KG1 (cell line): ENCODE measurements at places on chromosomes 16 and 17.

DNA sequence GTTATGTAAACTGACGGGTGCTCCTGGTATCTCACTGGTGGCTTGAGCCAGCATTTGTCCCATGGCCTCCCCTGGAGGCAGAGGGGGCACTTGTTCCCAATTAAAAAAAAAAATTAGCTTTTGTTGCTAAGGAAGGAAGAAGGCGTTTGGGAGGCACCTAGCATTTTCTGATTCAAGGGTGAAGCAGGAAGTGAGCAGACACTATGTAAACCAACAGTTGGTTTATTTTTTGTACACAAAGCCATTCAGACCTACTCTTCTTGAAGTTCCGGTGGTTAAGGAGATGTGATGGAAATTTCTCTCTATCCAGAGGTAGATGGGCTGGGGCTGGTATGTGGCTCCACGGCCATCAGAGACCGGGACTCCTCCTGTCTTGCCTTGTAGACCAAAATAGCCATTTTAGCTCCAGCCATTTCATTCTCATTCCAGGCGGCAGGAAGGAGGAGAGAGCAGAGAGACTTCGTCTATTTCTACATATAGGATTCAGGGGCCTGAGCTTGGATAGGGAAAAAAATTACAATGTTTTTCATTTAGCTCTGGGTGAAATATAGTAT, 103.0 kb downstream of the SNX29 start:
- no peak for DNase-seq

DNA sequence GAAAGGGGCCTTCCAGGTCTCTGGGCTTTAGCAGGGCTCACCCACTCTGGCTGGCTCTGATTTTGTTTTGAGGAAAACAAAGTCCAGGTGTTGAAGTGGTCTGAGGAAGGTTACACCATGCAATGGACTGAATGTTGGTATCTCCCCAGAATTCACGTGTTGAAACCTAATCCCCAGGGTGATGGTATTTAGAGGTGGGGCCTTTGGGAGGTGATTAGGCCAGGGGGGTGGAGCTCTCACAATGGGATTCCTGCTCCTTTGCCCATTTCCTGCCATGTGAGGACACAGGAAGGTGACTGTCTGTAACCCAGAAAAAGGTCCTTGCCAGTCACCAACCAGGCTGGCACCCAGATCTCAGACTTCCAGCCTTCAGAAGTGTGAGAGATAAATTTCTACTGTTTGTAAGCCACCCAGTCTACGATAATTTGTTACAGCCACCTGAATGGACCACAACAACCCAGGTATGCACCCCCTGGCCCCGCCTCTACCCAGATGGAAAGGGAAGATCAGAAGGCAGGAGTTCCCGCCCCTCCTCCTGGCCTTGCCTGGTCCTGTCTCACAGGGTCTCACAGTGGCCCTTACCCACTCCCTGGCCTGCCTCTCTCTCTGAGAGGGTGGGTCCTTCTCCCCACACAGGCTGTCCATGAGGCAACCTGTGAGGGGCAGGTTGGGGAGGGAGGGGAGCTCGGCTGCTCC, 32.0 kb downstream of the LRRC75A start:
- no peak for DNase-seq

DNA sequence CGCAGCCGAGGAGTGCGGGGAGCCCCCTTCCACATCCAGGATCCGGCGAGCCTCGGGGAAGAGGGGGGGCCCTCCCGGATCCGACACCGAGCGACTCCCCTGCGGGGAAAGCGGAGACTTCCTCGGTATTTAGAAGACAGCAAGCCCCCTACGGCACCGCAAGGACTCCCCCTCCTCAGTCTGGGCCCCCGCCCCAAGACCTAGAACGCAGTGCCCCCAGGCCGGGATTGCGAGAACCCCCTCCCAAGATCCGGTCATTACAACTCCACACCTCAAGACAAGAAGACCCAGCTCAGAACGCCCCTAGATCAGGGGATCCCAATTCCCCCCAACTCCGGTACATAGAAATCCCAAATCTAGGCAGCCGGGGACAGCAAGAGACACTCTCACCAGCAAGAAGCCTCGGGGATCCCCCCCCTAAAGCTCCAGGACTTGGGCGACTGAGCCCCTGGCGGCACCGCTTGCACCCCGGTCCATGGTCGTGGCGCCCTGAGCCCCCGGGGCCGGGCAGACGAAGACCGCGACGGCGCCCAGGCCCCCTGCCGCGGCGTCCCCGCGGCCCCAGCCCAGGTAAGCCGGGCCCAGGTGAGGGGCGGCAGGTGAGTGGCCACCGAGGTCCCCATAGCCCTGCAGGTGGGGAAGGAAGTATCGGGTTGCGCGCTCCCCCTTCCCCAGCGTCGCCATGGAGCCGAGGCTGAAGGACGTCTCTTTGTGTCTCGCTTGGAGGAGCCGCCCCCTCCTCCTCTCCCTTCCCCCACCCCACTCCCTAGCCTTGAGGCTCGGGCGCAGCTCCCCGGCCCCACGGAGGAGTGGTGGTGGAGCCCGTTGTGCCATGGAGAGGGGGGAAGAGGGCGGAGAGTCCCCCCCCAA, 641 bp downstream of the SBK1 start:
- DNase-seq, result no peak

DNA sequence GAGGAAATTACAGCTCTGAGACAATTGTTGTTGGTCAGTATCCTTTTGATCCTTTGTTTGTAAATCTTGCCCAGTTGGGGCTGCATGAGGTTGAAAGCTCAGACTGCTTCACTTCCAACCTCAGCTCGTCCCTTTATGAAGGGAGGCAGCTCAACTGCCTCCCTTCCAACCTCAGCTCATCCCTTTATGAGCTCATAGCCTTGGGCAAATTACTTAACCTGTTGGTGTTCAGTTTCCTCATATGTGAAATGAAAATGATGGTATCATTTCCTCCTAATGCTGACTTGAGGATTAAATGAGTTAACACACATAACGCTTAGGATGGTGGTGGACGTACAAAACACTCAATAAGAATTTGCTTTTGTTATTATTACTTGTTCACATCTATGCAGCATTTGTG, 265.1 kb downstream of the CDH13 start:
- DNase-seq, result no peak

GRCh38 chr17:60792250-60792898, 114.7 kb downstream of the BCAS3 start:
- no peak for DNase-seq

DNA sequence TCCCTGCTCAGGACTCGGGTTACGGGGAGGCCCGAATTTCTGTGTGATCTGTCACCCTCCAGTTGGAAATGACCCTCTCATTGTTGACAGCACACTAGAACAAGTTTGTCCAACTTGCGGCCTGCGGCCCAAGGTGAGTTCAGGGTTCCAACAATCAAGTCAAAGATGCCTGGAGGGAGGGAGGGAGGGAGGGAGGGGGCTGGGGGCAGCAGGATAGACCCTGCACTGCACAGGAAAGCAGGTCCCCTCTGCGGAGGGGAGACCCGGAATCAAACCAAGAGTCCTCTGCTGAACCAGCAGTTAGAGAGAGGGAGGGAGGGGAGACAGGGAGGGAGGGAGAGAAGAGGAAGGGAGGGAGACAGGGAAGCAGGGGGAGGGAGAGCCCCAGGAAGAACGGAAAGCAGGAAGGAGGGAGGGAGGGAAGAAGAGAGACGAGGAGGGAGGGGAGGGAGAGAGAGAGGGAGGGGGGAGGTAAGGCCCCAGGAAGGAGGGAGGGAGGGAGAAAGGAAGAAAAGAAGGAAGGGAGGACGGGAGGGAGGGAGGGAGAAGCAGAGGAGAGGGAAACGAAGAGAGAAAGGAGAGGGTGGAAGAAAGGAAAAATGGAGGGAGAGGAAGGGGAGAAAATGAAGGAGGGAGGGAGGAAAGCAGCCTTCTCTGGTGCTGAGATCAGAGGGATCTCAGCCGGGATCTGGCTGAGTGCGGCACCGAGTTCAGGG, 96.7 kb upstream of the CDH5 start:
- no peak for DNase-seq

GRCh38 chr16:8961811-8962390, 1.8 kb downstream of the USP7 start:
- no peak for DNase-seq

GRCh38 chr17:21511363-21512195, 135.4 kb downstream of the KCNJ12 start:
- no peak for DNase-seq
